ENCODE measurements at places on chromosomes 1 and 21.

DNA sequence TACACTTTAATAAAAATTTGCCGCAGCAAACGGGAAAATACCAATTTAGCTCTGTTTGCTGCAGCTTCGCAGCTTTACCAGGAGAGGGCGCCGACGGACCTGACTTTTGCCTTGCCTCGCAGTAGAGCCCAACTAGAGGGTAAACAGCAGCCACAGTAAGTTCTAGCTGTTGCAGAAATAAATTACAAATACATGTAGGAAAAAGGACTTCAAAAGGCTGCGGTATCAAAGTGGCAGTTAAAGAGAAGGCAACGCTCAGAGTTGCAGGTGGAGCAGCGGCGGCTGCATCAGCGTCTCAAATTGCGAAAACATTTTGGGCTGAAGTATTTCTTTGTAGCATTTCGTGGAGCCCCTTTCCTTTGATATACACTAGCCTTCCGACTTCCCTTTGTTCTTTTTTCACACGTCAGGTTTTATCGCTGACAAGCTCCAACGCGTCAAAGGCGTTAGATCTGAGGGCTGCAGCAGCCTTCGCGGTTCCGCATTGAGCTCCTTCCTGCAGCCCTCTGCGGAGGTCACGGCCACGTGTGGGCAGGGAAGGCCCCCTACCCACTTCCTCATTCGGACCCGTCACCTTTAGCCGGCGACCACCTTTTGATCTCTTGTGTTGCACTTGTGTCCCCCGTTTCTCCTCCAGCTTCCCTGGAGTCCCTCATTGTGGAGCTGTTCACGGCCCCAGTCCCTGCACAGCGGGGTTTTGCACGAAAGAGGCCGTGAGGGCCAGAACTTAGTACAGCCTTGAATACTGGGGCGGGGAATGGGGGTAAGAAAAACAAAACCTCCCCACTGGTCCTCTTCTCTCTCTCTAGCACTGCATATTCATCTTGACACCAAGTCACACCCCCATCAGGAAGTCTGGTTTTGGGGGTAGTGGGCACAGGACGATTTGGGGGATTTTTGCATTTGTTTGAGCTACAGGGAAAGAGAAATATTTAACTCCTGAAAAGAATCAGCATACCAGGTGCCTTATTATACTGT lies 72.8 kb downstream of the S1PR1 start:
- no peak for DNase-seq

DNA sequence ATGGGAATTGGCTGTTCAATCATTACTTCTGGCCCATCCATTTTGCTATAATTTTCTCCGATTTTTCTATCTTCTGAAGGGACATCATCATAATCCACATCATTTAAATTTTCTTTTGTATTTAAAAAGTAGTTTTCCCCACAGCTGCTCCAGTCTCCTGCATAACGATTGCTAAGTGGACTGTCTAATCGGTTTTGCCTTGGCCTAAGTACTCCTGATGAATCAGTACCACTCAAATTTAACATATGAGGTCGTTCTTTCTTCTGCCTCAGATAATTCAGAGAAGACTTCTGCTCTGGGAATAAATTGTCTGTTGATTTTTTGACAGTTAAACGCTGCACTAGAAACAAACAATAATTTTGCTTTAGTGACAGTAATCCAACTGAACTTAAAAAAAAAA lies 41.9 kb downstream of the SYDE2 start:
- no peak for DNase-seq

- no peak for DNase-seq
Observed at GRCh38 chr1:33273961-33274371, 17.7 kb downstream of the ZNF362 start.

- DNase-seq: no peak
Observed at GRCh38 chr1:10431070-10431730, 967 bp downstream of the CENPS start.

DNA sequence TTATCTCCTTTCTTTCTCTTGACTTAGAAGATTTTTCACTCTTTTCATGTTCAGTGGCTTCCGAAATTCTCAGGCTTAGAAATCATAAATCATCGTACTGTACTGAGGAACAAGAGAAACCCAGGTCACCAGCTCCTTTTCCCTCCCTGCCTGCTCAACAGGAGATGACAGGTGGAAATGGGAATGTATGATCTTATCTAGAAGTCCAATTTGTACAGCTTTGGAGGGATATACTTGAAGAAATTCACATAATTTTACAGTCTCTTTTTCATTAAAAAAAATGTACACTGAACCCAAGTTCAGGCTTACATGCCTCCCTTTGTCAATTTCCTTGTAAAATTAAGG lies 11.7 kb downstream of the EVA1C start:
- no peak for DNase-seq

- DNase-seq: no peak
Observed at GRCh38 chr1:115479055-115479482, 141.0 kb upstream of the NGF start.

Measured in mesothelial cell of epicardium (in vitro differentiated cells).